ENCODE measurements at places on chromosomes 7 and 10.

GRCh38 chr10:97150013-97150595 is 35.7 kb downstream of the SLIT1 start:
- DNase-seq, result no peak

- no peak for DNase-seq
Measured at GRCh38 chr10:11354823-11355222, 256.6 kb downstream of the USP6NL start.

GRCh38 chr10:121947343-121948330 is 19.8 kb upstream of the ATE1 start:
- no peak for DNase-seq

DNA sequence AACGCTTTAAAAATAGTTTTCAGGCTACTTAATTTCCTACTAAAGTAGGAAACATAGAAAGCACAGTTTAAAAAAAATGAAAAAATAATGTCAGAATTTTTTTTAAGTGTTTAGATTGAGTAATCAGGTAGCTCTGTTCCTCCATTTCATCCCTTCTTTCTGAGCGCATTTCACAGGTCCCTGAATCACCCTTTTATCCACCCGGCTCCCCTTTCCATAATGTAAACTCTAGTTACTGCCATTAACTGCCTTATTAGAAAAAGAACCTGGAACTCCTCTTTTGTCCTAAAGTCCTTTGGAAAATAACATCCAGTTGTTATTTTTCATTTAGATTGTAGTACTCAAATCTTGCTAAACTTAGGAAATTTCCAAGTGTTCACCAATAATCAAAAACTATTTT is 5.8 kb downstream of the KCND2 start:
- DNase-seq, result no peak

DNA sequence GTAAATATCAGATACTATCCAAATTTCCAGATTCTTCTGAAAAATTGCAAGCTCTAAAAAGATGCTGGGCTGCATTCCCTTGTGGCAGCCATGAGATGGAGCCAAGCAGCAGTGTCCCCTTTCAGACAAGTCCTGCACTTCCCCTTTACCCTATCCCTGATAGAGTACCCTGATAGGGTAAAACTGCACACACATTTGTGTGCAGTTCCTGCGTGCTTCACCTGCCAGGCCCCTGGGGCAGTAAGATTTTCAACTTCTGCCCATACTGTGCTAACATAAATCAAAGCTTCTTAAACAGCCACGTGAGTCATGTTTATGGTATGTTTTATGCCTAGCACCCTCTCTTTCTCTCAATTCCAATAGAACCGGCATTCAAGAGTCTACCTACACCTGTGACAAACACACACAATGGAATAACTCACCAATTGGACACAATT is 52.2 kb downstream of the IFIT5 start:
- DNase-seq, result no peak

Data from right lung (tissue), 10 donors.